Stomach (tissue), 19 donors: ENCODE measurements at places on chromosomes 1 and 21. TPM values are rescaled to one million over a fixed set of nuclear protein-coding genes. Genes with fewer than 3 reads are reported as not detected.

HRNR gene
- total RNA-seq = not detected

ASPM gene
- total RNA-seq = 7.6 TPM

TIE1 gene
- 18.5 TPM for total RNA-seq

RGL1 gene
- total RNA-seq = 7.2 TPM

MROH9 gene
- total RNA-seq = not detected
